ENCODE measurements at places on chromosomes 5 and 9.

DNA sequence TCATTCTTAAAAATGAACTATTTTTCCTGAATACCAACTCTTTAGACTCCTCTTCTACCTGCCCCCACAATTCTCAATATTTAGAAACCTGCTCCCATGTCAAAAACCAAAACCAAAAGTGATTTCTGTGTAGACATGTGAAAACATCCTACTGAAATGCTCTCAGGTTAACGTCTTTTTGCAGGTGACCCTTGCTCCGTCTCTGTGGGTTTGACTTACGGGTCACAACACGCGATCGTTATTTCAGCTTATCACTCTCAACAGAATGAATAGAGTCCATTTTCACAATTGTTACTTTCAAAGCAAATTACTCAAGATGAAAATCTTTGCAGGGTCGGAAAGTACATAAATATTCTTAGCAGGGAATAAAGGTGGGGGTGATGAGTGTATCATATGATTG, 456.3 kb upstream of the SGCD start:
- no peak for DNase-seq

- DNase-seq: no peak
Measured at GRCh38 chr9:134213881-134214341, 49.5 kb upstream of the RNU6ATAC start.

GRCh38 chr9:132672413-132672690, 2.1 kb downstream of the GTF3C4 start:
- no peak for DNase-seq

DNA sequence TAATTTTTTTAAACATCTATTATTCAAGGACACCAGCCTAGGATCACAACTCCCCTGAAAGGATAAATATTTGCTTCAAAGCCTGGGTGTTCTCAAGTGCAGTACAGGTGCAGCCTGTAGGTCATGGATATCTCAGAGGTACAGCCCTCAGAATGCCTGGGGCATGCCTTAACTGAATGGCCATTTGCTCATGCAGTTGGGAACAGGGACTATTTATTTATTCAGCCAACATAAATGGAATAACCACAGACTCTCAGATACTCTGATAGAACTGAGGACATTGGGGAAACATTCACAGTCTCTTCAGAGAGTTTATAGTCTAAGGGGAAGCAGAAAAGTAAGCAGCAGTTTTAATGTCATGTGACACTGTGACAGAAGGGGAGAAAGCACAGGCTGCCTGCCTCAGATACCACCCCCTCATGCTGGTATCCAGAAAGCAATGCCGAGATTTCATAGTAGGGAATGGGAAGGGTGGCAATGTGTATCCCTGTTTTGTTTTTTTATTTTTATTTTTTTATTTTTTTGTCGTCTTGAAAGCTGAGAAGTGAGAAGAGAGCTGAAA, 112.6 kb downstream of the MACIR start:
- DNase-seq: no peak

- DNase-seq: no peak
Measured at GRCh38 chr9:77883133-77883532, 148.5 kb downstream of the GNAQ start.

DNA sequence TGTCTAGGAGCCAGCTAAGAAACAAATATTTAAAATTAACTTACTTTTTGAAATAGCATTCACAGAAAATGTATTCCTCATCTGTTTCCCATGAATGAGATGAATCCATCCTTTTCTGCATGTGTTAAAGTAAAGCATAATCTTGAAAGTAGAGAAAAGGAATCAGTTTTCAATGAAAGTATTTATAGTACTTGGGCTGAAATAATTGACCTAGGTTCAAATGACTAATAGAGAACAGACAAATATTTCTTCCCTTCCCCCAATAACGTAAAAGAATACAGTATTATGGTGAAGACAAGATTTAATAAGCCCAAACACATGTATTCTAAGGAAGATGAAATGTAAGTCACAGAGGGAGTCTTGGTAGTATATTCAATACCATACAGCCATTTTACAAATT, 403.5 kb downstream of the ZNF608 start:
- DNase-seq: no peak

DNA sequence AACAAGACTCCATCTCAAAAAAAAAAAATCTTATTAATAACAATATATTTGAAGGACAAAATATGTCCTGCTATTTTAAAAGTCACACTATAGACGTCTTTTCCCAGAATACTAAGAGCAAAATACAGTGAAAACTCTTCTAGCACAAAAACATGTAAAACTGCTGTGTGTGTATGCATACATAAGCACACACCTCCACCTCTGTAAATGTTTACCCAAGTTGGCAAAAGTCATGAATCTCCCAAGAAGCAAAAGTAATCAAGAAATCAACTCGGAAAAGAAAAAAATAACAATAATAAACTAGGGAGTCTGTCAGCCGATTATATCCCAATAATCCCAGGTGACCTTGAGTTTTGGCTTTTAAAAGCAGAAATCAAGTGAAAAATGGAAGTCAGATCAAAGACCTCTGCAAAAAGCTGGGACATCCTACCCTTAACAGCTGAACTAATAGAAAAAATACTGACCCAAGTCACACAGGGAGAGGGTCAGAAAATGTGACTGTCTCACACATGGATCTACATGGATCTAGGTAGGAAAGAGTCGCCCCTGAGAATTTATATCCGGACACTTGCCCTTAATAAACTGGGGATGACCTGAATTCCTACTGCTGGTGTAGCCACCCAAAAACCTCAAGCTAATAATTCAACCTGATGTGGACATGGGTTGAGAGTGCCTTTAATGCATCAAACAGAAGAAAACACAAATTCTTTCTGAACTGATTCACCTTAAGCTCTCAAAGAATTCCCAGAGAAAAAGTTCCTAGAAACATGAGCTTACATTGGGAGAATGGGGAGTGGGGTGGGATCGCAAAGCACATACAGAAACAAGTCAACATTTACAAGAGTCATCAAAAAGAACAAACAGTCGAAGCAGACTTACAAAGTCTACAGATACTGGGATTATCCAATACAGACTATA, 29.9 kb downstream of the LPAR1 start:
- no peak for DNase-seq

DNA sequence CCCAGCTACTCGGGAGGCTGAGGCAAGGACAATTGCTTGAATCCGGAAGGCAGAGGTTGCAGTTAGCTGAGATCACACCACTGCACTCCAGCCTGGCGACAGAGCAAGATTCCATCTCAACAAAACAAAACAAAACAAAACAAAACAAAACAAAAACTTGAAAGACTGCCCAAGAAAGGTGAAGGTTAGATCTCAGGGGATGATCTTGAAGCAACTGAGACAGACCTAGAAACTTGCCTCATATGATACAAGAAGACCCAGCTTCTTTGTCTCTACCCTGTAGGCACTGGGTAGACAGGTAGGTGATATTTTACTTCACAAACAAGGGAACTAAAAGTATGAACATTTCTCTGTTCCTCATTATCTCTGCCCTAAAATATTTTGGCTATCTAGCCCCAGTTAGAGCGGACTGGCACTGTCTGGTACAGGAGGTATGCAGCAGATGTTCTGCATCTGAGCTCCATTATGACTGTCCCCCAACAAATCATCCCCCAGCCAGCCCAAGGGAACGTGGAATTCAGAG, 26.3 kb upstream of the SHOC1 start:
- DNase-seq: no peak

DNA sequence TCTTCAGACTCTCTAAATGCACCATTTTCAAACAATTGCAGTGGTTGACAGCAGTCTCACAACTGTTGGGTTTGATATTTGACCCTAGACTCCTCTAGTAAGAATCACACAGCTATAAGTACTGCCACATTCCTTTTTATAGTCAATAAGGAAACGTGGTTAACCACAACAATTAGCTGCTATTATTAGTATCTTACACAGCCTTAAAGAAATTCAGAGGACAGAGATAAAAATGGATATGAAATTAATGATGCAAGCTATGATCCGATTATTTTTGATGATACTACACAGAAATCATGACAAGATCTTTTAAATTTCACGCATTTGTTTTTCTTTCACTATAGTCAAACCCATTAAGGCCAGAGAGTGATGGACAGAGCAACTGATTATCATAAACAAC, 288.6 kb upstream of the C9orf72 start:
- no peak for DNase-seq

GRCh38 chr5:146400201-146400600, 46.9 kb upstream of the TCERG1 start:
- no peak for DNase-seq

DNA sequence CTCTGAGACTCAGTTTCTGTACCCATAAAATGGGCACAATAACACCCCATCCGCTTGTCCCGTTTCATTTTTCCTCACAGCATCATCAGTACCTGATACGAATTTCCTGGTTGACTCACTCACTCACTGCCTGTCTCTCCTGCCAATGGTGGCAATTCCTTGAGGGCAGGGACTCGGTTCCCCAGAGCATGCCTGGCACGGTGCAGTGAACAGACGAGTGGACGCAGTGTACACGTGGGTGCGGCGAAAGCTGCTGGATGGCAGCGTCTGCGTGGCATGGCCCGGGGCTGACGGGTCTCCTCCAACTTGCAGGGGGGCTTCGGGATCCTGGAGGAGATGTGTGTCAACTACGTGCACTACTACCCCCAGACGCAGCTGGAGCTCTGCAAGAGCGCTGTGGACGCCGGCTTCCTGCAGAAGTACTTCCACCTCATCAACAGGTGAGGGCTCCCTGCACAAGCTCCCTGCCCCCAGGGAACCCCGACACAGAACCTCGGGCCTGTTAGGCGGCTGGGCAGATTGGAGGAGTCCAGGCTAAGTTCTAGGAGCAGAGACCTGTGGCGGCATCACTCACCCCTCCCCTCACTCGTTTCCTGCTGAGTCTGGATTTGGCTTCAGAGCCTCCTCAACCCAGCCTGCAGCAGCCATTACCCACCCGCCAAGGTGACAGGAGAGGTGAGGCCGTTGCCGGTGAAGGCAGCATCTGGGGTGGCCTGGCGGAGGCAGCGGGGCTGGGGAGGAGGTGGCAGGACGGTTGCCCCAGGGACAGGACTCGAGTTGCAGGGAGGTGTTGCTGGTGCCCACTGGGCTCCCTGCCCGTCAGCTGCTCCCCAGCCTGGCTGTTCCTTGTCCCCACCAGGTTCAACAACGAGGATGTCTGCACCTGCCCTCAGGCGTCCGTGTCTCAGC, 20.3 kb downstream of the DBH start:
- peak; percentile 40 for DNase-seq

- DNase-seq: no peak
Measured at GRCh38 chr9:35741740-35742139, 7.3 kb downstream of the GBA2 start.

Measured in activated CD4-positive, alpha-beta T cell treated with anti-CD3 and anti-CD28 coated beads, Interleukin-2, amount 50 U/mL, for 4 hours (primary cell).